ENCODE measurements at places on chromosomes 12 and 14. TPM values are rescaled to one million over a fixed set of nuclear protein-coding genes. Genes with fewer than 3 reads are reported as not detected.

Gene FOXG1
- total RNA-seq = 5.4 TPM

Gene GPD1
- total RNA-seq = 133 TPM

Gene TARBP2
- total RNA-seq = 10.8 TPM

Gene LHX5
- total RNA-seq = not detected

Gene WNK1
- 253 TPM for total RNA-seq

Gene AMN
- total RNA-seq = not detected

Gene PDE3A
- total RNA-seq = 2.4 TPM

DNA sequence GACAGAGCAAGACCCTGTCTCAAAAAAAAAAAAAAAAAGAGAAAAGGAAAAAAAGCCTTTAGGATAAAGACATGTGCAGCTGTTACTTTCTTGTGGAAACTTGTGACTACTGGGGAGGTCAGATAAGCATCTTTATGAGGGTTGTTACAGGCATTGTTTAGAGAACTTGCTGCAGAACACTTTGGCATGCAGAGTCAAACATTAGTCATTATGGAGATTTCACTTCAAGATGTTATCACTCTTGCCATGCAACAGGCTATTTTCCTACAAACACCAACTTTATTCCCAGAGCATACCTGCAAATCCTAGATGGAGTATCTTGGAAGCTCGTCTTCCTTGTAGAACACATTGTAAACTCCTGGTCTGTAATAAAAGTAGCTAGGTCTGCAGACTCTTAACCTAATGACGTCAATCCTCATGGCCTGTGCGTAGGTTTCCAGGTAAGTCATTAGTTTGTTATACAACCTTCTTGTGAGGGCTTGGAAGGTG lies 36.3 kb upstream of the WDR89 start:
- H3K4me1 ChIP-seq = no peaks in the 10 kb centered on the region
- no peaks in the 10 kb centered on the region for H3K36me3 ChIP-seq
- H3K4me3 ChIP-seq = no peak overlapping the region
- no peak for DNase-seq

GRCh38 chr14:57979376-57980048 lies 113.6 kb upstream of the SLC35F4 start:
- H3K27ac ChIP-seq = no peak overlapping the region
- no peak for DNase-seq
- no peaks in the 10 kb centered on the region for H3K4me1 ChIP-seq

DNA sequence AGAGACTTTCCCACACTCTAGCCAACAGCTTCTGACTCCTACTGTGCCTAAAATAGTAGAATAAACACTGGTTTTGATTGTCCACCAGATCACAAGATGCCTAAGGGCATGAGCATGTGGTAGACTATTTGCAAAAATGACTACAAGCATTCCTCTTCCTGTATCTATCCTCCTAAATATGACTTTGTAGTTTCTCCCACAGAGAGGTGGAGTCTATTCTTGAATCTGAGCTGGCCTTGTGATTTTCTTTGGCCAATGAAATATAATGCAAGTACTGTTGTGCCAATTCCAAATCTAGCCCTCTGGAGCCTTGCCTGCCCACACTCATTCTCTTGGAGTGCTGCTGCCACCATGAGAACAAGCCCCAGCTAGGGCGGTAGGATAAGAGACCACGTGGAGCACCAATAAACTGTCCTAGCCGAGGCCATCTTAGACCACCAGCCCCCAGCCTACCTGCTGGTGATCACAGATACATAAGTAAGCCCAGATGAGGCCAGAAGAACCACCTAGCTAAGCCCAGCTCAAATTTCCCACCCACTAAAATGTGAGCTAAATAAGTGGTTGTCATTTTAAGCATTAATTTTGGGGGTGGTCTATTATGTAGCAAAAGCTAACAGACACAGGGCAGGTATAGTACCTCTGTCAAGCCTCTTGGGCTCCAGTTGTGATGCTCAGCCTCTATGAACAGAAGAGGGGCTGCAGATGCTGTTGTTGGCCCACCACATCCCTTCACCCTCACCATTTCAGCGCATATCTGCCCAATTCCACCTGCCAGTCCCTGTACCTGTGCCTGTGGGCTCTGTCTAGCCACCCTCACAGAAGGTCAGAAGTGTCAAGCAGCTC lies 17.9 kb downstream of the ZFP36L1 start:
- peak; percentile 34 for DNase-seq
- H3K36me3 ChIP-seq = no peaks in the 10 kb centered on the region
- peak overlapping the region; percentile 74 for H3K27ac ChIP-seq
- peaks cover 15% of the 10 kb centered on the region for H3K4me1 ChIP-seq

DNA sequence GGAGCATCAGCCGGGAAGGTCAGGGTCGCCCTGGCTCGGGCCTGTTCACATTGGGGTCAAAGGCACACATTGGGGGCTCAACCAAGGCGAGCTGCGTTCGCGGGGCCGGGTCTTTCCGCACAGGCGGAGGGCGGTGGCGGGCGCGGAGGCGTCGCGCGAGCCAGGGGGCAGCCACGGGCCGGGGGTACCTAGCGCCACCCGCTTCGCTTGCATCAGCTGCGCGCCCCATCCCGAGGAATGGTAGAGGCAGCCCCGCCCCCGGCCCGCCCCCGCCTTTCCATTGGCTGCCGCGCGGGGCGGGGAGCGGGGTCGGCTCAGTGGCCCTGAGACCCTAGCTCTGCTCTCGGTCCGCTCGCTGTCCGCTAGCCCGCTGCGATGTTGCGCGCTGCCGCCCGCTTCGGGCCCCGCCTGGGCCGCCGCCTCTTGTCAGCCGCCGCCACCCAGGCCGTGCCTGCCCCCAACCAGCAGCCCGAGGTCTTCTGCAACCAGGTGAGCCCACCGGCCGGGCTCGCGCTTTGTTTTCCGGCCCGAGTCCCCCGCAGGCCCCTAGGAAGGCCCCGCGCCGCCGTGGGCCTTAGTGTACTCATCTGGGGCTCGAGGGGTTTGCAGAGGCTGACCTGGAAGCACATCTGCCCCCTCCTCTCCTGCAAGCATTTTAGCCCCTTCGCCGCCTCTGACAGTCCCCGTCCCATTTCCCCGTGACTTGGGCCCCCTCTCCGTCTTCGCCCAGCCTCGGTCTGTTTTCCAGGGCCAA lies at the start of gene ALDH2:
TSS of gene ALDH2 (plus strand) at position 326 of the 754 bp plus-strand sequence. CDS start at position 376, 50 bp downstream.
- peak within 1 kb of the TSS; percentile 80 for H3K27ac ChIP-seq
- H3K4me1 ChIP-seq = peaks cover 6% of the 10 kb centered on the region
- H3K4me3 ChIP-seq = peak within 1 kb of the TSS; percentile 96
- H3K36me3 ChIP-seq = no peaks in the 10 kb centered on the region

DNA sequence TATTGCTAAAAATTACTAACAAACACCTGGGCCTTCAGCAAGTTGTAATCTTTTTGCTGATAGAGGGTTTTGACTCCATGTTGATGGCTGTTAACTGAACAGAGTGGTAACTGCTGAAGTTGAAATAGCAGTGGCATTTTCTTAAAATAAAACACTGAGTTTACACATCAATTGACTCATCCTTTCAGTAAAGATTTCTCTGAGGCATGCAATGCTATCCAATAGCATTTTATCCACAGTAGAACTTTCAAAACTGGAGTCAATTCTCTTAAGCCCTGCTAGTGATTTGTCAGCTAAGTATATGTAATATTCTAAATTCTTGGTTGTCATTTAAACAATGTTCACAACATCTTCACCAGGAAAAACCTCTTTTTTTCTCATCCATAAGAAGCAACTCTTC lies 59.5 kb downstream of the CMAS start:
- no peaks in the 10 kb centered on the region for H3K27me3 ChIP-seq
- no peak overlapping the region for H3K4me3 ChIP-seq
- no peaks in the 10 kb centered on the region for H3K4me1 ChIP-seq
- DNase-seq = no peak

GRCh38 chr14:69879175-69880043 lies at the start of gene SMOC1:
Gene SMOC1 (plus strand): TSS chr14:69879416. CDS start chr14:69879679, 263 bp downstream.
- H3K27ac ChIP-seq = peak within 1 kb of the TSS; percentile 89
- H3K4me3 ChIP-seq = peak within 1 kb of the TSS; percentile 75
- peak; percentile 87 for DNase-seq
- no peaks in the 10 kb centered on the region for H3K27me3 ChIP-seq
- no peaks in the 10 kb centered on the region for H3K36me3 ChIP-seq

GRCh38 chr12:84874825-84875139 lies 37.8 kb downstream of the SLC6A15 start:
- DNase-seq = no peak
- no peaks in the 10 kb centered on the region for H3K36me3 ChIP-seq
- H3K27ac ChIP-seq = no peak overlapping the region
- no peak overlapping the region for H3K4me3 ChIP-seq
- H3K27me3 ChIP-seq = no peaks in the 10 kb centered on the region
- H3K4me1 ChIP-seq = no peaks in the 10 kb centered on the region

DNA sequence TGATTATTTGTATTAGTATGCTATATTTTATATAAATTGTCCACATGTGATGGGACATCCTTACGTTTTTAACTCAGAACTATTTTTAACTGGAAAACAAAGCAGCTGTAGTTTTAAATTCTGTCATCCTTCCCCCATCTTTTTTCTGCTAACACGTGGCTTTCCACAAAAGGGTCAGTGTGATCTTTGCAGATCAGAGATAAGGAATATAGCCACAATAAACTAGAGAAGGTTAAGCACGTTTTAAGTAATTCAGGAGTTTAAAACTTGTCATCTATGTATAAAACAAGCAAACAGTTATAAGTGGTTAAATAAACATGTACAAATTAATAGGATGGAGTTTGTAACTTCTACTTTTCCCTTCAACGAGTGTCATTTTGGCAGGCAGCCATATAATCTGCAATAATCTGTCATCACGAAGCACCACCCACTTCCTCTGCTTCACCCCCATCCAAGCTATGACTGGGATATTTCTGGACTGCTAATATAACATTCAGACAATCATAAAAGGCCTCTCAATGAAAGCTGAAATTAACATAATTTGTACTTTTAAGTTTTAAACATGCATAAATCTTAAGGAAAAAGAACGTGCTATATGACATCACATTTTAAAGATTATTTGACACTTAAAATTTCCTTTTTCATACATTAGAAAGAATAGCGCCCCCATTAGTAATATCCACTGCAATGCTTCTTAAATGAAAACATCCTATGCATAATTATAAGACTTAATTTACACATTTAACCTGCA lies 15.3 kb downstream of the TAOK3 start:
- DNase-seq = no peak
- no peak overlapping the region for H3K4me3 ChIP-seq
- peak overlapping the region; percentile 47 for H3K27ac ChIP-seq
- no peaks in the 10 kb centered on the region for H3K36me3 ChIP-seq
- H3K4me1 ChIP-seq = peaks cover 12% of the 10 kb centered on the region
- no peaks in the 10 kb centered on the region for H3K27me3 ChIP-seq

- DNase-seq = no peak
- H3K4me1 ChIP-seq = peaks cover 2% of the 10 kb centered on the region
- no peak overlapping the region for H3K27ac ChIP-seq
- H3K36me3 ChIP-seq = no peaks in the 10 kb centered on the region
- H3K4me3 ChIP-seq = no peak overlapping the region
- no peaks in the 10 kb centered on the region for H3K27me3 ChIP-seq
Observed at GRCh38 chr12:12384571-12385340, 27.9 kb downstream of the BORCS5 start.

All from psoas muscle (tissue), 8 donors.